Umbilical cord (tissue), 2 donors: ENCODE measurements at places on chromosomes 16 and 17.

- DNase-seq: no peak
Measured at GRCh38 chr16:63983401-63983800, 1138.5 kb downstream of the CDH11 start.

- no peak for DNase-seq
Measured at GRCh38 chr16:47644166-47644565, 183.0 kb downstream of the PHKB start.

- DNase-seq: no peak
Measured at GRCh38 chr16:15457400-15457799, 23.0 kb downstream of the BMERB1 start.

- peak; percentile 57 for DNase-seq
Measured at GRCh38 chr17:32783602-32784001, 93.3 kb downstream of the MYO1D start.

- peak; percentile 22 for DNase-seq
Measured at GRCh38 chr17:31052187-31052889, 42.4 kb upstream of the NF1 start.

GRCh38 chr16:9112166-9112843 is 20.9 kb downstream of the HAPSTR1 start:
- DNase-seq: no peak

GRCh38 chr16:48617104-48617705 is 7.2 kb upstream of the N4BP1 start:
- no peak for DNase-seq

DNA sequence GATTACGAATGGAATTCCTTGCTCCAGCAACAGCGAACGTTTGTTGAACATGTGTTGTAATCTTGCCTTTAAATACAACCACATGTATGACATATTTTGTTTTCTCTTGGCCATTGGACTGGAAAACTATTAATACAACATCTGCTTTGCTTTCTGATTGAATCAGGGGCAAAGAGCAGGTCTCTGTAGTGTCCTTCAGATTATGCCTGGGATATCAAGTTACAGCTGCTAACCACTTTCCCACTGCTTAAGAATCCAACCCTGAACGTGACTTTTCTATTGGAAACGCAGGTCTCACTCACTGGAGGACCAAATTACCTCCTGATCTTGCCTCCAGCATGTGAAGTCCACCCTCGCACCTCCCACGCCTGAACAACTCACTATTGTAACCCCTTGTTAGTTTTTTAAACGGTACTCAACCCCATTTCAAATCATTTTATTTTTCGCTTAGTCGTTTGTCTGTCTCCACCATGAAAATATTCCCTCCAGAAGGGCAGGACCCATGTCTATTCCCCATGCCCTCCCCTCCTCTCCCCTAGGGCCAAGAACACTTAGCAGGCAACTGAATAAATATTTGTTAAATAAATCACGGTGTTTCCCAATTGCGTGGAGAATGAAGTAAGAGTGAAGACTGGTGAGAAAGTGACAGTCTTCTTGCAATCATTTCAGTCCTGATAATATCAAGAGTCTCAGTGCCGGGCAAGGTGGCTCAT is 57.4 kb upstream of the MRTFB start:
- no peak for DNase-seq

DNA sequence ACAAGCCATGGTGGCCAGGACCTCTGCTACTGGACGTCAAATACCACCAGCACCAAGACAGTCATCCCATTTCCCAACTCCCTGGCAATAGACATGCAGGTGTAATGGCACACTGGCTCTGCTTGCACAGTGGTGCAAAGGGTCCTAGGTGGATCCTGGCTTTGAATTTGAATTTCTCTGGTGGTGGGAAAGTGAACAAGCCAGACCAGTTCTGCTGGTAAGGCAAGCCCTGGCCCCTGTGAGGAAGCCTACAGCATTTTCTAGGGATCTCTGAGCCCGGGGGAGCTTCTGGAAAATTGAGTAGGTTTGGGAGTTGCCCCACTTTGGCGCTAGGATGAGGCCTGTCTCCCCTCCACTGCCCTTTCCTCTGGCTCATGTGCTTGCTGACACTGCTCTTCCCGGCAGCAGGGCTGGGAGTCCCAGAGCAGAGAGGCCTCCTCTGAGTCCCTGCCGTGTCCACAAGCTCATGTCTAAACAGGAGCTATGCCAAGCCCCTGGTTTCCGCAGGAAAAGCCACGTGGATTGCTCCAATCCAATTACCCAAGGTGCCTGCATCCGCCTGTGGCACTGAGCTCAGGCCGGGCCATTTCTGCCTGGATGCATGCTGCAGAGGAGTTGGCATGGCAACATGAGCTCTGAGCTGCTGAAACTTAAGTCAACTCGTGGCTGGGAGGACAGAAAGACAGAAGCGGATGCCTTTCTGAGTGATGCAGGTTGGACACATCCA is 67.0 kb downstream of the PRMT7 start:
- peak; percentile 49 for DNase-seq

DNA sequence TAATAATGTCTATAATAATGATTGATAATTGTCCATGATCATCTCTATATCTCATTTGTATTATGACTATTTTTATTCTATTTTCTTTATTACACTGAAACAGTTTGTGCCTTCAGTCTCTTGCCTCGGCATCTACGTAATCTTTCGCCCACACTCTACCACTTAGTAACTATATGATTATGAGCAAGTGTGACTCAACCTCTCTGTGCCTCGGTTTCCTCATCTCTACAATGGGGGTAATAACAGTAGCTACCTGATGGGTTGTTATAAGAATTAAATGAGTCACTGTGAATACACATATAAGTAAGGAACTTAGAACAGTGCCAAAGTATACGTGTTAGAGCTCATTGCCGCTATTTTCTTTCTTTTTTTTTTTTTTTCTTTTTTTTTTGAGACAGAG is 3.7 kb upstream of the SLC16A11 start:
- no peak for DNase-seq

DNA sequence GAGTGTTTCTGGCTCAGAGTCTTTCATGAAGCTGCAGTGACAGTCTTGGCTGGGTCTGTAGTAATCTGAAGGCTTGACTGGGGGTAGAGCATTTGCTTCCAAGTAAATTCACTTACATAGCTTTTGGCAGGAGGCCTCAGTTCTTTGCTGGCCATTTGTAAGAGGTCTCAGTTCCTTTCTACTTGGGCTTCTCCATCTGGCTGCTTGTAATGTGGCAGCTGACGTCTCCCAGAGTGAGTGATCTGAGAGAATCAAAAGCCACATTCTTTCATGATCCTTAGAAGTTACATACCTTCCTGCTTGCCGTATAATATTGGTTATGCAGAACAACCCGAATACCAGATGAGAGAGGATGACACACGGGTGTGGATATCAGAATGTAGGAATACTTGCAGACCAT is 39.8 kb downstream of the NF1 start:
- DNase-seq: no peak

GRCh38 chr16:893360-893759 is 77.4 kb downstream of the LMF1 start:
- no peak for DNase-seq

DNA sequence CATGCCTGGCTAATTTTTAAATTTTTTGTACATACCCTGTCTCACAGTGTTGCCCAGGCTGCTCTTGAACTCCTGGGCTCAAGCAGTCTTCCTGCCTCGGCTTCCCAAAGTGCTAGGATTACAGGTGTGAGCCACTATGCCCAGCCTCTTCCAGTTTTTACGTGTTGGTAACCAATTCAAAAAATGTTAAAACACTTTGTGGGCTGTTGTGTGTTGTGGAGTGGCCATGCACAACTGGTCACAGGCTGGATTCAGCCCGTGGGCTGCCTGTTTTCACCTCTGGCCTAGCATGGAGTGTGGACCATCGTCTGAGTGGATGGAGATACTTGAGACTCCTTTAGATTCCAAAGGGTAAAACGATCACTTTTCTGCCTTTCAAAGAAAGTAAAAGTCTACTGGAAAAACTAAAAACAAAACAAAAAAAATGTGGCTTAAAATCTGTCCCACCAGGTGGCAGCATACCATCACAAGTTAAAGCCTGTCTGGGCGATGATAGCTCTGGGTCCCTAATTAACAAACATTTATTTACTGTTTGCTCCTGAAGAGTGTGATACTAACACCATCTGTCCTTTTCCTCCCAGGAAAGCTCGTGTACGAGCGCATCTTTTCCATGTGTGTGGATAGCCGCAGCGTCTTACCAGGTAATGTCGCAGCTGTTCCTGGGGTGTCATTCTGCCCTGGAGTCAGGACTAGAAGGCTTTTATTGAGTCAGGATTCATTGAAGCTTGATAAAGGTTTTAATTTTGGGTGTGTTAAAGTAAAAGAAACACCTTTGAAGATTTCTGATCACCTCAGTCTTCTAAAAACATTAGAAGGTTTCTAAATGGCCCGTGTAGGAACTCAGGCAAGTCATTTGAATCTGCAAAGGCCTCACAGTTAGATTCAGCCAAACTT is 45.8 kb downstream of the VPS35L start:
- DNase-seq: peak; percentile 9

DNA sequence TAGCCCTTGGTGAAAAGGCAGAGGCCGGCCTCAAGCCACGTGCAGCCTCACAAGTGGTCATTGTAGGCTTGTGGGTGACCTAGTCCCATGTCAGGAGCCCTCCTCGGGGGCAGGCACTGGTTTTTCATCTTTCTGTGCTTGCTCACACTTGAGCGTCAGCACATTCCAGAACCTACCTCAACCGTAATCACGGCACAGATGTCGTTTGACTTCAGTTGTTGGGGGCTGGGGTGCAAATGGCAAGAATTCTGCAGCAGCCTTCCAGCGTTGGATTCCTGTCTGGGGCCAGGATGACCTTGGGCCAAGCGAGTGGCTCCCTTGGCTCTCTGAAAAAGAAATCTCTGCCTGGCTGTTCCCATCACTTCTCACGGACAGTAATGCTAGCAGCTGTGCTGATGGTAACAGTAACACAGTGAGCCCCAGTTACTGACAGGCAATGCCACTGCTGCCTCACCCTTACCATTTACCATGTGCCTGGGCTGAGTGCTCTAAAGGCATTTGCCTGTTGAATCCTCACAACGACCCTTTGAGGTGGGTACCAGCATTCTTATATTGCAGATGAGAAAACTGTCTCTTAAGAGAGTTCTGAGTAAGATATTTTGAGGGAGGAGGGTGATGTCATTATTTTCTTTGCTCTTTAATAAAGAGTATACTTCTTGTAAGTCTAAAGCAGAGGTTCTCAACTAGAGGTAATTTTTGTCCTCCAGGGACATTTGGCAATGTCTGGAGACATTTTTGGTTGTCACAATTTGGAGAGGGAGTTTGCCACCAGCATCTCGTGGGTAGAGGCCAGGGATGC is 46.5 kb downstream of the KSR1 start:
- DNase-seq: peak; percentile 49
